GM04503 (cell line): ENCODE measurements at places on chromosomes 2 and 18.

DNA sequence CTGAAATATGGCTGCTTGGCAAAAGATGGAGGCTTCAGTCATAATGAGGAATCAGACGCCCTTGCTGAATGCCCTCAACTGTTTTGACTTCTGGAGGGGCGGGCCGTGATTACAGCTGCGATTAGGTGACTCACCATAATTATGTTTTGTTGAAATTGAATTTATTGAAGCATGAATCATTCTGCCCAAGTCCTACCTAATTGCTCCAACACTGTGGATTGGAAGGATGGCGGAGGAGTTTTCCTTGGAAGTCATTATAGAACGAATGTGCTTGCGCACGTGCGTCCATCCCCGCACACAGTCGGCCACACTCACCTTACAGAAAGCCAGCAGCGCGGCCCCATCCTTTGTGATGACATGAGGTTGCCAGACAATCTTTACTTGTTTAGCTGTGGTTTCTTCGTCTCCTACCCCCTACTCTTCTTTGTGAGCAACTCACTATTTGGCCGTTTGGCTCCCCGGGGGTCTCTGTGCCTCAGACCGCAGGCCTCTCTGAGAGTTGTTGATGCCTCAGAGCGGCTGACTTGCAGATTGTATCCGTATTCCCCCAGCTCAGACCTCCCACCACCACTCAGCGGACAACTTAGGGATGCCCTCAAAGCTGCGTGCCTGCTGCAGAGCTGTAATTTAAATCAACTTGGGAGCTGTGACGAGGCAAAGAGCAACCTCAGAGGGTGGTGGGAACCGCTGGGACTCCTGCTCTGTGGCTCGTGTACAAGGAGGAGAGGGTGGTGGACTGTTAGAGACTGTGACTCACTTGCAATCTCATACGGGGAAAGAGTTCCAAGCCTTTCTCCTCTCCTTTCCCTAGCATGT lies 513.4 kb downstream of the TNS1 start:
- no peak for DNase-seq

DNA sequence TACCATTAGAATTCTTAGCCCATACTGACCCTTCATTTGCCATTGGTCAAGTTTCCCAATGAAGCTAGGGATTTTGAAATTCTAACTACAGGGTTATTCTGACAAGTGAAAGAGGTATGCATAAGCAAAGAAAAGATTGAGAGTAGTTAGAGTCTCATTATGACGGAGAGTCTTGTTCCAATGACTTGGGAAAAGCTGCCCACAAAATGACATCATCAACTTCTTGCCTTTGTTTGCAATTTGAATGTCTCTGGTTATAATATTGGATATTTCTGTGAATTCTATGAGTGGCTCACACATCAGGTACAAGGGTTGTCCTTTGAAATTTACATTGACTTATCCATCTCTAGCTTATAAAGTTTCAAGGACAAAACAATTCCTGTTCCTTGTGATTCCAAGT lies 772.2 kb downstream of the TRIB2 start:
- no peak for DNase-seq

GRCh38 chr2:237732070-237732469 lies 66.5 kb upstream of the RBM44 start:
- DNase-seq = no peak

DNA sequence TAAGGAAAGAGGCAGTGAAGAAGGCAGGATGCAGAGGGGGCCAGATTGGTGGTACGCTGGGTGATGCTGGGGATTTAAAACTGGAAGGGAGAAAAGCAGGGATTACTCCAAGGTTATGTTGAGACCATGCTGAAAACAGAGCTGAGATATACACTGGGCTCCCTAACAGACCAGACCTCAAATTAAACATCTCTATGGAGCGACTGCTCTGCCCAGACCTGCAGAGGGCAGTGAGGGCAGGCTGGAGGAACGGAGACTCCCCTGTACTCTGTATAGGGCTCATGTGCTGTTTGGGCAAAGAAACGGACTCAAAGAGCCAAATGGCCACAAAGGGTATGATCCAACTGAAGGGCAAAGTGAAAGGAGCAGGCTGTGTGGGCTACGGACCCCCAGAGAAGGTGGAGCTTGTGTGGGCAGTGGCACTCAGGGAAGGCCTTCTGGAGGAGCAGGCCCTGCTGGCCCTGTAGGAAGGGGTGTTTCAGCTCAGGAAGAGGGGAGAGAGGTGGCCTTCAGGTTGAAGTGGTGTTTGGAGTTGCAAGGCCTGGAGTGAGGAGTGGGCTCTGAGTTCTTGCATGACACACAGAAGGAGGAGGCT lies 4.8 kb upstream of the CELF4 start:
- no peak for DNase-seq
